Activated T-cell treated with anti-CD3 and anti-CD28 coated beads for 1 hour (primary cell): ENCODE measurements at places on chromosomes 1 and 21.

DNA sequence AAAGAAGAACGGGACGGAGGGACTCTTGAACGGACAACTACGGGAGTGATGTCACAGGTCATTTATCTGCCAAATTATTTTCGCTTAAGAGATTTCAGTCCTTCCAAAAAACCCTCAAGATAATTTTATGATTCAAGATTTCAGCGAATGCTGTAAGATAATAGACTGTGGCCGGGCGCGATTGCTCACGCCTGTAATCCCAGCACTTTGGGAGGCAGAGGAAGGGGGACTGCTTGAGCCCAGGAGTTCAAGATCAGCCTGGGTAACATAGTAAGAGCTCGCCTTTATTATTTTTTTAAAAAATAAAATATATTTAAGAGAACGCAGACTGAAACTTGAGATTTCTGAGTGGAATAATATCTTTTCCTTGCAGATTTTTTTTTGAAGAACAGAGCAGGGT lies 609 bp downstream of the RWDD2B start:
- DNase-seq = no peak

DNA sequence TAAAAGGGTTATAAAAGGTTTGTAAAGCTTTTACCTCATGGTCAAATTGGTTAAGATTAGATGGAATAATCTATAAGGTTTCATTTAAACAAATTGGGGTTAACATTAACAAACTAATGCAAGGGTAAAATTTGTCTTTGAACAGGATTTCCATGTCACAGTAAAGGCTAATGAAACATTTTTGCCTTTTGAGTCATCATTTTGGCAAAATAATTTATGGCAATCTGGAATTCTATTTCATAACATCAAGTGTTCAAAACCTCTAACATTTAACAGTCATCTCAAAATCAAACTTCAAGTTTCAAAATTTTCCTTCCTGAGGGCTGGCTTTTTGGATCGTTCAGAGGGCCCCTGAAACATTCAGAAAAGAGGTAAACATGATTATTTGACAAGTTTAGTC lies 6.6 kb upstream of the CD46 start:
- no peak for DNase-seq

DNA sequence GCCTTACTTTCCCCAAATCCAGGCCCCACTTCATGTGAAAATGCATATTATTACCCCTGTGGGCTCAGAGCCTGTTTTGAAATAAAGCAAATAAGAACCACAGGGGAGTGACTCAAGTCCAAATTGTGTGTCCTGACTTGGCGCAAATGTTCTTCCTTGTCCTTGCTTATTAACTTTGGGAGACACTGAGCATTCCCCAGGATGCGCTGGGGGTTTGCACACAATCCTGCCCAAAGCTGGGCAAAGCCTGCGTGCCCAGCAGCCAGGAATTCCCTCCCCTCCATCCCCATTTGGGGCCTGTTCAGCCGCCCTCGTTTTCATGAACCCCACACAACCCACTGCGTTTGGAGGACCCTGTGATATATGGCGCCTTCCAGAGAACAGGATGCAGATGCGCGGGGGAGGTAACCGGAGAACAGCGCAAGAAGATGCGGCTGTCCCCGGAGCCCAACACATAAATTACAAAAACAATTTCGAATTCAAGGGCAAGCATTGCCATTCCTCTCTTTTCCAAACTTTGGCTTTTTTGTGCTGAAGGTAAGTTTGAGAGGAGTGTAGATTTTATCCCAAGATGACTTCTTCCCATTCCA lies 42.4 kb upstream of the CLDN14 start:
- no peak for DNase-seq

GRCh38 chr1:234585330-234586055 lies 24.5 kb downstream of the IRF2BP2 start:
- no peak for DNase-seq

- no peak for DNase-seq
These were observed 3.7 kb downstream of the ADAMTS4 start for GRCh38 chr1:161195171-161195570.

GRCh38 chr1:3352952-3353331 lies 101.5 kb upstream of the ARHGEF16 start:
- DNase-seq = no peak

DNA sequence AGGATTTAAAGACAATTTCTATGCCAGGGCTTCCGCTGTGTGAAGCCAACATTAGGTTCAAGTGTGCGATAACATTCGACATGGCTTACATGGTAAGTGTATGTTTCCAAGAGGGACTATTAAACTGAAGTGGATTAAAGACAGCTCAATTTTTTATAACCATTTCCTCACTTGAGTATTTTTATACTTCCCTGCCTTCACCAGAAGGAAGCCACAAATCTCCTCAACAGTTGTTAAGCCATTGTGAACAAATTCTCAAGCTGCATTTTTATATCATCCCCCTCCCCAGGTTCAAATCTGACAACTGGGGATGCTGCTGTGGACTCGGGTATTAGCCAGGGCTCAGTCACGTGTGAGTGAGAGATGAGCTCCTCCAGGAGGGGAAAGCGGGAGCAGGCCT lies 116.3 kb downstream of the RHOU start:
- DNase-seq = no peak

- DNase-seq = no peak
These were observed 59.8 kb upstream of the ATP1B1 start for GRCh38 chr1:169046671-169047070.

GRCh38 chr1:198157847-198158725 lies 1.3 kb downstream of the NEK7 start:
- no peak for DNase-seq

DNA sequence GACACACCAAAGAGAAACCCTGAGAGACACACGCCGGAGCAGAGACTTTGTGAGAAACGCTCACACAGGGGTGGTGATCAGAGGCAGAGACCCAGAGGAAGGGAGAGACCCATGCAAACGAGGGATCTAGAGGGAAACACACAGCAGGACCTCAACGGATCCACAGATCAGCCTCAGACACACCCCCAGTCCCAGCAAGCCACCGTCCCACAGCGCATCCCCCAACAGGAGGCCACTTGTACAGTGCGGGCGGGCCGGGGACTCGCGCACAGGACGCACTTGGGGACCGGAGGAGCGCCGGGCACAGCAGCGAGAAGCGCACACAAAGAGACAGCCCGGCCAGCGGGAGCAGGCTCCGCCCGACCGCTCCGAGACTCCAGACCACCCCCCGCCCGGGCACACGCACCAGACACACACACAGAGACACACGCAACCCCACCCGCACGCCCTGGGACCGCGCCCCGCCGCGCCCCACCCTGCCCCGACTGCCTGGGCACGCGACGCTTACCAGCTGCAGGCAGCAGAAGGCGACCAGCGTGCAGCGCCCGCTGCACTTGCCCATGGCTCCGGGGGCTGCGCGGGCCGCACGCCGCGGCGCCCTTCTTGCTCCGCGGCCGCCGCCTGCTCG lies 587 bp downstream of the NKAIN1 start:
- no peak for DNase-seq

GRCh38 chr1:32330558-32331151 lies 5.4 kb downstream of the MARCKSL1 start:
- no peak for DNase-seq

GRCh38 chr1:18936471-18936813 lies 20.0 kb downstream of the IFFO2 start:
- no peak for DNase-seq
